Transverse colon (tissue), 4 donors: ENCODE measurements at places on chromosomes 13 and 19. TPM values are rescaled to one million over a fixed set of nuclear protein-coding genes. Genes with fewer than 3 reads are reported as not detected.
A peak's percentile ranks its signal among the peaks of the same experiment; 100 is the strongest.

Gene RGL3
- total RNA-seq = 6.7 TPM

Gene SIGLEC8
- 1.3 TPM for total RNA-seq

Gene NR2F6
- 173 TPM for total RNA-seq

Gene DMWD
- 42.3 TPM for total RNA-seq

Gene MYO1F
- 70.7 TPM for total RNA-seq

Gene RGCC
- 5.6 TPM for total RNA-seq

DNA sequence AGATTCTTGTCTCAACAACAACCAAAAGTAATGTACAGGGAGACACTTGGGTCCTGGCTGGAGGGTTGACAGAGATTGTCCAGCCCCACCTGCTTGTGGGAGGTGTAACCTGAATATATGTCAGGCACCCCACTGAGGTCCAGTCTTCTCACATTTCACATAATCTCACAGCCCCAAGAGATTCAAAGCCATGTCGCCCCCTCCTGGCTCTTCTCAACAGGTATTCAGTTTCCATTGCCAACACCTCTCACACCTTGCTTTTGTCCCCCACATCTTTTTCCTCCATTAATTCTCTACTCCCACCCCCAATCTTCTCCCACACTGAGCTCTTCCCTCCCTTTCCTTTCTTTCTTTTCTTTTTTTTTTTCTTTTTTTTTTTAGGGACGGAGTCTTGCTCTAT lies 11.2 kb downstream of the UNC13A start:
- H3K4me1 ChIP-seq = peaks cover 9% of the 10 kb centered on the region
- no peak for DNase-seq
- no peaks in the 10 kb centered on the region for H3K36me3 ChIP-seq
- H3K27me3 ChIP-seq = peaks cover 41% of the 10 kb centered on the region

- H3K27ac ChIP-seq = no peak overlapping the region
- H3K36me3 ChIP-seq = no peaks in the 10 kb centered on the region
- H3K4me3 ChIP-seq = no peak overlapping the region
Measured at GRCh38 chr13:64684685-64685431, 2545.3 kb downstream of the PCDH9 start.

GRCh38 chr19:18922228-18922985 lies 2.9 kb downstream of the DDX49 start:
- H3K27ac ChIP-seq = no peak overlapping the region
- H3K27me3 ChIP-seq = no peaks in the 10 kb centered on the region
- H3K4me3 ChIP-seq = no peak overlapping the region

- peaks cover 40% of the 10 kb centered on the region for H3K4me1 ChIP-seq
- peak overlapping the region; percentile 75 for H3K27ac ChIP-seq
- no peaks in the 10 kb centered on the region for H3K27me3 ChIP-seq
- no peak for DNase-seq
- H3K4me3 ChIP-seq = no peak overlapping the region
Measured at GRCh38 chr13:33536601-33537000, 251.0 kb upstream of the STARD13 start.

DNA sequence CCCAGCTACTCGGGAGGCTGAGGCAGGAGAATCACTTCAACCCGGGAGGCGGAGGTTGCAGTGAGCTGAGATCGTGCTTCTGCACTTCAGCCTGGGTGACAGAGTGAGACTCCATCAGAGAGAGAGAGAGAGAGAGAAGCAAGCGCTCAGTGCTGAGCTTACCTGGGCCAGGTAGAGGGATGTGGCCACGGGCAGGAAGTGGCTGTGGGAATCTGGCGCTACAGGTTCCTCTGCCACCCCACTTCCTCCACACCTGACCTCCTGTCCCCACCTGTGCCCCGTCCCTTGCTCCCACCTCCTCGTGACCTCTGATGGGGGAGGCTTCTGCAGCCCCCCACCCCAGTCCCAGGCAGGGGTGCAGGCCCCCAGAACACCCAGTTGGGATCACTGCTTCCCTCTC lies 1.0 kb upstream of the NCCRP1 start:
- DNase-seq = no peak
- no peak overlapping the region for H3K4me3 ChIP-seq
- H3K4me1 ChIP-seq = no peaks in the 10 kb centered on the region
- H3K36me3 ChIP-seq = no peaks in the 10 kb centered on the region
- H3K27ac ChIP-seq = no peak overlapping the region
- peaks cover 80% of the 10 kb centered on the region for H3K27me3 ChIP-seq

DNA sequence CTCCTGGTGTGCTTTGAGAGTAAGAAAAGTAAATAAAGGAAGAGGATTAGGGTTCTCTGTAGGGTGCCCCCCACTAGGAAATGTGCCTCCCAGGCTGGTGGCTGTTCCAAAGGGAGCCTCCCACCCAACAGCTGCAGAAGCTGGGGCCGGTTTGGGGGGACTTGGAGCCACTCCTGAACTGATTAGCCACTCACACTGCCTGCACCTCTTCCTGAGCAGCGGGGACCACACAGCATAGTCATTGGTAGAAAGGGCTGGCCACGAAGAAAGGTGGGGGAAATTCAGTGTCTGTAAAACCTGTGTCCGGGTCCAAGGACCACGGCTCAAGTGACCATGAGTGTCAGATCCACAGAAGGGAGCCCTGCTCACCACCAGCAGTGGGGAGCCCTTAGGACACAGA lies 55.6 kb downstream of the SPACA7 start:
- H3K36me3 ChIP-seq = no peaks in the 10 kb centered on the region
- H3K27me3 ChIP-seq = no peaks in the 10 kb centered on the region
- H3K27ac ChIP-seq = no peak overlapping the region
- no peak for DNase-seq

DNA sequence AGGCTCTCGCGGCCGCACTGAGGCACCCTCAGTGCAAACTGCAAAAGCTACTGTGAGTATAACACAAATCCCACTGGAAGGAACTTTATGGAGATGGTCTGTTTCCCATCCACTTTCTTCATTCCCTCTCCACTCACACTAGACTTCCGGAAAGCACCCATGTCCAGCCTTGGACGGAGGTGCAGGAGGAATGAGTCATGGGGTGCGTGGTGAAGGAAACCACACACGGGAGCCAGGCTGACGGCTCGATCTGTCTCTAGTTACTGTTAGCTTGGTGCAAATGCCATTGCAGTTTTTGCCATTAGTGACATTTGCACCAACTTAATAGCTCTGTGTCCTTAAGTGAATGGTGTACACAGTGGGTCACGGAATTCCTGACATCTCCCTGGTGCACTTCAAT lies 14.6 kb downstream of the NLRP8 start:
- H3K27ac ChIP-seq = no peak overlapping the region
- no peak overlapping the region for H3K4me3 ChIP-seq
- no peak for DNase-seq
- no peaks in the 10 kb centered on the region for H3K36me3 ChIP-seq
